Kasumi-1 (cell line): ENCODE measurements at places on chromosomes 3 and 15.

DNA sequence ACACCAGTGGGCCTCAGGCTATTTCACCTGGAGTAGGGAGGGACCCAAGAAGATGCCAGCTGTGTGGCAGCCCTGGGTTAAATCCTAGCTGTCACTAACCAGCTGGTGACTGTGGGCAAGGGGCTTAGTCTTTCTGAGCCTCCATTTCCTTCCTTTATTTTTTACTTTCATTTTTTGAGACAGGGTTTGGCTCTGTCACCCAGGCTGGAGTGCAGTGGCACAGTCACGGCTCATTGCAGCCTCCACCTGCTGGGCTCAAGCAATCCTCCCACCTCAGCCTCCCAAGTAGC, 108.0 kb upstream of the SMAD3 start:
- peak; percentile 25 for DNase-seq

- no peak for DNase-seq
These were observed 9.2 kb upstream of the CHST2 start for GRCh38 chr3:143110371-143110770.

DNA sequence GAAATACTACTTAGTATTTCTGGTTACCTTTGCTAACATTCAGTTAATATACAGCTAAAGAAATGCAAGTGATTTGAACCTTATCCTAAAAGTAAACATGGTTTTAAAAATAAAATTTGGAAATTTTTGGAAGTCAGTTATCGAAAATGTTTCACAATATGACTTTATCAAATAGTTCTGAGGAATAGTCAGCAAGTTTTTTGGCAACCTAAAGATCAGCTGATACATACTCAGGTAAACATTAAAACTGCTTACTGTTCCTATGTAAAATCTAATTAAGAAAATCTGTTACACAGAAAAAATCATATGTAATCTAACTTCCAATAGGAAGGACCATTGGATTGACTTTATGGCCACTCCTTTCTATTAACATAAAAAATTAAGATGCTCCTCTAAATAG, 24.1 kb downstream of the IFT80 start:
- no peak for DNase-seq

DNA sequence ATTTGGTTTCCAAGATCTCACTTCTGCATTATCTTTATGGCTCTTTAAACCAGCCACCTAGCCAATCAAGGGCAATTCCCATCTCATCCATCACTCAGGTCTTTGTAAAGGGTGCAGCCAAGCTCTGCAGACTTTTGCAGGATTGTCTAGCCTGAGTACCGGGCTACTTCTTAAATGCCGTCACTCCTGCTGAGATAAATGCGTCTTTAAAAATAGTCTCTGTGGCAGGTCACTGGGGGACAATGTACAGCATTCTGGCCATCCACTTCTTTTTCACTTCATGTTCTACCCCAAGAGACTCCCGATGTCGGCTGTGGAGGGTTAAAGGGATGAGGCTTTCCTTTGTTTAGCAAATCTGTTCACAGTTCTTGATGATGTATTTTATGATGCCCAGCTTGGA, 194.7 kb downstream of the SV2B start:
- no peak for DNase-seq

DNA sequence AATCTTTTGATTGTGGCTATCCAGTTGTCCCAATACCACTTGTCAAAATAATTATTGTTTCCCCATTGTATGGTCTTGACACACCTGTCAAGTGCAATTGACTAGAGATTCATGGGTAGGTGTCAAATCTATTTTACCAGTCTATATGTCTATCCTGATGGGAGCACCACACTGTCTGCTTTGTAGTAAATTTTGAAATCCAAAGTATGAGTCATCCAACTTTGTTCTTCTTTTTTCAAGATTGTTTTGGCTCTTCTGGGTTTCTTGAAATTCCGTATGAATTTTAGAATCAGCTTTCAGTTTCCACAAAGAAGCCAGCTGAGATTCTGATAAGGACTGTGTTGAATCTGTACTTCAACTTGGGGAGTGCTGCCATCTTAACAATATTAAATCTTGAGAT, 71.9 kb downstream of the CSNK1G1 start:
- DNase-seq: peak; percentile 67

DNA sequence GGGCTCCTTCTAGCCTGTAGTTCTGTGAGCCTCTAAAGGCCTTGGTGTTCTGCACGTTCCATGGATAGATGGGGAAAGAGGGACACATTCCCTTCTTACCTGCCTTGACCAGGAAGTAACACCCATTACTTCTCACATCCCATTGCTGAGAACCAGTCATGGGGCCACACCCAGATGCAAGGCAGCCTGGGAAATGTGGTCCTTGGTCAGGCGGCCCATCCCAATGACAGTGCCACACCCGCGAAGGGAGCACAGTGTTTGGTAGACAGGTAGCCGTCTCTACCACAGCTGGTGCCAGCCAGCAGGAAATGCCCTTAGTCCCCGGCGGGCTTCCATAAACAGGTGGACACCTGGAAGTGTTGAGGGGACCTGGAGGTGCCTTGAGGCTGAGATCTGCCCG, 23.2 kb upstream of the LCTL start:
- DNase-seq: no peak

DNA sequence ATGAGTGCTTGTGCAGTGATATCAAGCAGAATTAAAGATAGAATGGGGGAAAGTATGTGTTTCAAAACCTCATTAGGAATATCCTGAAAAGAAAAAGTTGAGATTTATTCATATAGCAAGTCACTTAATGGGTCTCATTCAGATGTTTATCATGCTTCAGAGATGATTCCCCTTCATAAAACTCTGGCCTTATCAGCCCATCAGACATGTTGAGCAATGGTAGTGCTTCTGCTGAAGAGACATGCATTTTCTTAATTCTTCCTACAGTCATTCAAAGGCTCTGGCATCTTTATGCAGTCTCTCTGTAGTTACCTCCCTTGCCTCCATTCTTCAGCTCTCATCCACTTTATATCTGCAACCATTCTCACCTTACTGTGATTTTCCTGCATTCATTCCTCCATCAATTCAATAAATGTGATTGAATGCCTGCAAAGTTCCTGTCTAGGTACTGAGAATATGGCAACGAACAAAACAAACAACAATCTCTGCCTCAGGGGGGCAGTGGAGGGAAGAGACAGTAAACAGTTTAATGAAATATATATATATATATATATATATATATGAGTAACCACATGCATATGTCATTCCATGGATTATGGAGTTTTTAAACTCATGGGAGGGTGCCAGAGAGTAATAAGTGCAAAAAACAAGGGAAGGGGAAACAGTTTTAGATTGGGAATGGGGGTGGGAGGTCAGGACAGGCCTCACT, 138.5 kb downstream of the NECTIN3 start:
- no peak for DNase-seq

GRCh38 chr3:41320953-41321641, 121.8 kb downstream of the CTNNB1 start:
- DNase-seq: no peak

- no peak for DNase-seq
These were observed 160.6 kb upstream of the RGMA start for GRCh38 chr15:93249623-93250022.

GRCh38 chr3:99576904-99577559, 61.4 kb upstream of the COL8A1 start:
- DNase-seq: no peak

- no peak for DNase-seq
These were observed 14.5 kb upstream of the KBTBD12 start for GRCh38 chr3:127900536-127900935.

- no peak for DNase-seq
These were observed 521.0 kb downstream of the GABRG3 start for GRCh38 chr15:27491666-27492621.

- no peak for DNase-seq
These were observed 147.7 kb upstream of the TSC22D2 start for GRCh38 chr3:150260398-150260710.

DNA sequence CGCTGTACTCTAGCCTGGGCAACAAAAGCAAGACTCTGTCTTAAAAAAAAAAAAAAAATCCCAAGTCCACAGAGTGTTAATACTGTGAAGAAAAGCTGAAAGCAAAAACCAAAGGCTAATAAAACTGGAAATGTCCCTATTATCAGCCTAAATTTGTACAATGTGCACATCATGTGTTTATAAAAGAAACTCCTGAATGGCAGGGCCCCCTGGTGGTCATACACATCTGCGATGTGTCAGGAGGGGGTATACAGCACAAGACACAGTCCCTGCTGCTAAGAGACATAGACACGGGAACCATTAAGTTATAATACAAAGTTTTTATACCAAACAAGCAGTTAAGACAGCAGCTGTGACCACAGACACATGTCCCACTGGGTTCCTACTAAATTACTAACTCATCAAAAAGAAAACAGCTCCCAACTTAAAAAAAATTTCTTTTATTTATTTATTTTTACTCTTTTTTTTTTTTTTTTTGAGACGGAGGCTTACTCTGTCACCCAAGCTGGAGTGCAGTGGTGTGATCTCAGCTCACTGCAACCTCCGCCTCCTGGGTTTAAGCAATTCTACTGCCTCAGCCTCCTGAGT, 31.0 kb downstream of the IDH2 start:
- peak; percentile 83 for DNase-seq

- no peak for DNase-seq
These were observed 24.7 kb downstream of the PDHB start for GRCh38 chr3:58408906-58409305.

DNA sequence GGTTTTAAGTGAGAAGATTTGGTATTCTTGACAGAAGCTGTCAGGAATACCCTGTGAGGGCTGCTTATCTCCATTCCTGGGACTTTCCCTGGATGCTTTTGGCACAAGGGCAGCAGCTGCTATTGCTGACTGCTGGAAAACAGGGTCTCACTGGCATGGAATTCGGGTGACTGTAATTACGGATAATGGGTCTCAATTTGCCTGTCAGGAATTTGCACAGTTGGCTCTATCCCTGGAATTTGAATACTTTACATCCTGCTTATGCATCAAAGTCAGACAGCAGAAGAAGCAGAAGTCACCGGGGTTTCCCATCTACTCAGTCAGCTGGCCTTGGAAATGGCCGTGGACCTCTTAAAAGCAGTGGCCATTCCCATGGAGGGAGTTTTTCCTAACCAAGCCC, 25.9 kb upstream of the AKAP13 start:
- DNase-seq: no peak

DNA sequence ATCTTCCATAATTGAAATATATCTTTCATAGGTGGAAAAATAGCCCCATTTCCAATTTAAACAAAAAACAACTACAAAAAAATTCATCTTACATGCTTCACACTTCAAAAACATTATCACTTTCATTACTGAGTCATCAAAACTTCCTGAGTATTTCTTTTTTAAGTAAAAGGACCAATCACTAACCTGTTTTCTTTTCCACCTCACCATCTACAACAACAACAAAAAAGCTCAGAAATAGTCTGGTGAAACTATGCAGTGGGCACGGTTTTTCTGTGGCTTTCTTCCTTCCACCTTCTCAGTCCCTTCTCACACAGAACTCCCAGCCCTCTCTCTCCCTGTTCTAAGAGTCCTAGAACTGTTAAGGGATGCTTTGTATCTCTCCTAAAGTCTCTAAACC, 20.3 kb upstream of the TNIK start:
- no peak for DNase-seq

DNA sequence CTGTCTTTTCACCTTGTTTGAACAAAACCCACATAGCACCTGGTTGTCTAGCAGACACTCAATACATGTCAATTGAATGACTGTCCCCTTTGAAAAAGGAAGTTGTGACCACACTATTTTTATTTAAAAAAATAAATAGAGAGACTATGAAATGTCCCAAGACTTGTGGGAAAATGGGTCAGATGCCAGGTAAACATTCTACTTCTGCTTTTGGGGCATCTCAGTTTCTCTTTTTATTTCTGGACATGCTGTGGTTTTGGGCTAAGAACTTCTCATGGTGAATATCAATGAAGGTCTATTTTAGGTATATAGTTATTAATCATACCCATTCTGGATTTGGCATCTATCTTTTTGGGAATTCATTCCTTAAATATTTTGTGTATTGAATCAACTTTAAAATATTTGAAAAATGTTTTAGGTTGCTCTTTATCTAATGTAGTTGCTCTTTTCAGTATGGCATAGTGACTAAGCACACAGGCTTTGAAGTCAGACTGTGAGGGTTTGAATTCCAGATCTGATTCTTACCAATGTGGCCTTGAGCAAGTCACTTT, 4.4 kb downstream of the TMEM45A start:
- DNase-seq: no peak

DNA sequence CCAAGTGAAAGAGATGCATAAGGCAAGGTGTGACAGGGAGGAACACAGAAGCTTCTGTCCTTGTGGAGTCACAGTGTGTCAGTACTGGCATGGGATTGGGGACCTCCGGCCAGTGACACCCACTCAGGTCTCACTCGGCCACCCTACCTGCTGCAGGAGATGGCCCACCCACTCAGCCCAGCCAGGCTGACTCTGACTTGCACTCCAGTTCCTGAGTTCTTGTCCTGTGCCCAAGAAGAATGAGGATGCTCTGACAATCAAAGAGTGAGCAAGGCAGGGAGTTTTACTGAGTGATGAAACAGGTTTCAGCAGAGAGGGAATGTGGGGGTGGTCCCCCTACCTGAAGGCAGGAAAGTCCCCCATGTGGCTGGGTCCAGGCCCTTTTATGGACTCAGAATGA, 50.9 kb downstream of the PCNP start:
- no peak for DNase-seq

GRCh38 chr15:78666010-78666409, 25.0 kb upstream of the CHRNB4 start:
- DNase-seq: no peak

DNA sequence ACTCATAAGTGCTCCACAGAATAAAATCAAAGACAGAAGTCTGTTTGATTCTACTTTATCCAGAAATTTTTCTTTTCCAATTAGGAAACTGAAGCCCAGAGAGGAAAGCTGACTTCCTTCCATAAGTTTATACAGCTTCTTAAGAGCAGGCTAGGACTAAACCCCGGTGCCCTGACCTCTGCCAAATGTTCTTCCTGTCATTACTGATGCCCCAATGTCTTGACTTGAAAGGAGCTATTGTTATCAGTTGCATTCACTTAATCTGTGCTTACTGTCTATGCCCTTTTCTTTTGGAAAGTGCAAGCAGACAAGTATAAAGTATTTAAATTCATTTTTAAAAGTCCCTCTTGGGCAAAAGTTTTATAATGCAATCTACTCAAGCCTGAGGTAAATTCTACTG, 18.1 kb downstream of the CD200 start:
- DNase-seq: no peak

DNA sequence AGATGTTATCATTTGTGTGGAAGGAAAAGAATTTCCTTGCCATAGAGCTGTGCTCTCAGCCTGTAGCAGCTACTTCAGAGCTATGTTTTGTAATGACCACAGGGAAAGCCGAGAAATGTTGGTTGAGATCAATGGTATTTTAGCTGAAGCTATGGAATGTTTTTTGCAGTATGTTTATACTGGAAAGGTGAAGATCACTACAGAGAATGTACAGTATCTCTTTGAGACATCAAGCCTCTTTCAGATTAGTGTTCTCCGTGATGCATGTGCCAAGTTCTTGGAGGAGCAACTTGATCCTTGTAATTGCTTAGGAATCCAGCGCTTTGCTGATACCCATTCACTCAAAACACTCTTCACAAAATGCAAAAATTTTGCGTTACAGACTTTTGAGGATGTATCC, 15.1 kb downstream of the KLHL24 start:
- no peak for DNase-seq

DNA sequence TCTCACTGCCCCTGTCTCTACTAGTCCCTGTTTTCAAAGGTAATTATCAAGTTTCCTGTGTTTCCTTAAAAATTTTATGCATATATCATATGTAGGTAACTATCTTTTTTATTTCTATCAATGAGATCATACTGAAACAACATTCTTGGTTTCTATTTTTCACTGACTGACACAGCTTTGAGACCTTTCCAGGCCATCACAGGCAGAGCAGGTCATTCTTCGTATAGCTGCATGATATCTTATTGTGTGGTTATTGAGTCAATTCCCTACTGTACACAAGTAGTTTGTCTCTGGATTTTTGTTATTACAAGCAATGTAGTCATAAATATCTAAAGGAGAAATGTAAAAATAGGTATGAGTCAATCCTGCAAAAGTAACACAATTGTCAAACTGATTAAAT, 169.6 kb downstream of the CFAP20DC start:
- DNase-seq: no peak
